PC-9 (cell line): ENCODE measurements at places on chromosomes 7 and 10. TPM values are rescaled to one million over a fixed set of nuclear protein-coding genes. Genes with fewer than 3 reads are reported as not detected.
A peak's percentile ranks its signal among the peaks of the same experiment; 100 is the strongest.

GRCh38 chr10:71156436-71156835 lies 55.9 kb upstream of the UNC5B start:
- DNase-seq = no peak

DNA sequence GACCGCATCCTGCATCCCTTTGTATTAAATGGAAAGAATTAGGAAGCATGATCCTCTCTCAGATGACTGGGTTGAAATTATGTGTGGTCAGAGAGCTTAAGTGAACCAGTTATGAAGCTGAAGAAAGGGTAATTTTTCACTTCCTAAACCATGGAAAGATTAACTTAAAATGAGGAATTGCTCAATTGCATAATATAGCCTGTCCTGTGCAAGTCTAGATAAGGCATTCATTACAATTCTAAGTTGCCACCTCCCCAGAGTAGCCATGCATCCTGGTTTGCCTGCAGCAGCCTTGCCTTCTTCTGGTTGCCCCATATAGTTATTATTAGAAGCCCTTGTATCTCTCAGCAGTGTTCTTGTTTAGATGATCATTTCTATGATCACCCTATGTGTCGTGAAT lies 45.3 kb downstream of the STARD3NL start:
- no peak for DNase-seq

- no peak for DNase-seq
These were observed 3.5 kb downstream of the RASSF4 start for GRCh38 chr10:44962870-44963738.

- no peak for DNase-seq
These were observed 901.8 kb upstream of the ZWINT start for GRCh38 chr10:57262892-57263291.

DNA sequence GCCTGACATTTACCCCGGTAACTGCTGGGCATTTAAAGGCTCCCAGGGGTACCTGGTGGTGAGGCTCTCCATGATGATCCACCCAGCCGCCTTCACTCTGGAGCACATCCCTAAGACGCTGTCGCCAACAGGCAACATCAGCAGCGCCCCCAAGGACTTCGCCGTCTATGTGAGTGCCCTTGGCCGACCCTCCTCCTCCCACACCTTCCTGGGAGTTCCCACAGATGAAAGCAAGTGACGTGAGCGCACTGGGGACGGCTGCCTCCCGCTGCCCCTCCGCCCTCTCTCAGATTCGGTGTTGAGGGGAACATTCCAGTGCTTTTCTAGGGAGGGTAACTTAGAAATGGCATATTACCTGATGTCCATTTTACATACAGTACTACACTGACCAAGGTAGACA lies 7.0 kb upstream of the GET4 start:
- DNase-seq = no peak

- no peak for DNase-seq
These were observed 33.8 kb downstream of the NOLC1 start for GRCh38 chr10:102185811-102186527.

GRCh38 chr10:49173201-49173772 lies 14.9 kb downstream of the TMEM273 start:
- no peak for DNase-seq

DNA sequence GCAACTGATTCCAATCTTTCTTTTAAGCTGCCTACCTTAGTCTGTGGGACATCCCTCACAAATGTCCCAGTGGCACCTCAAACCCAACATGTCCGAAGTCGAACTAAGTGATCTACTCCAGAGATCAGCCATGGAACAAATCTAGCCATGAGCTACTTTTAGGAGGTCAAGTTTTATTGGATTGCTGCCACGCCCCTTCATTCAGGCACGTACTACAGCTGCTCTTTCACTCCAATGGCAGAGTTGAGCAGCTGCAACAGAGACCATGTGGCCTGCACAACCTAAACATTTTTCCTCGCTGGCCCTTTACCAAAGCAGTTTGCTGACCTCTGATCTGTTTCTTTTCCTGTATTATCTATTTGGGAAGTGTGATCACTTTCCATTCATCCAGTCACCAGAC lies 192.4 kb upstream of the CDCA7L start:
- no peak for DNase-seq

Gene DNAH11
- not detected in 2 replicates for total RNA-seq

DNA sequence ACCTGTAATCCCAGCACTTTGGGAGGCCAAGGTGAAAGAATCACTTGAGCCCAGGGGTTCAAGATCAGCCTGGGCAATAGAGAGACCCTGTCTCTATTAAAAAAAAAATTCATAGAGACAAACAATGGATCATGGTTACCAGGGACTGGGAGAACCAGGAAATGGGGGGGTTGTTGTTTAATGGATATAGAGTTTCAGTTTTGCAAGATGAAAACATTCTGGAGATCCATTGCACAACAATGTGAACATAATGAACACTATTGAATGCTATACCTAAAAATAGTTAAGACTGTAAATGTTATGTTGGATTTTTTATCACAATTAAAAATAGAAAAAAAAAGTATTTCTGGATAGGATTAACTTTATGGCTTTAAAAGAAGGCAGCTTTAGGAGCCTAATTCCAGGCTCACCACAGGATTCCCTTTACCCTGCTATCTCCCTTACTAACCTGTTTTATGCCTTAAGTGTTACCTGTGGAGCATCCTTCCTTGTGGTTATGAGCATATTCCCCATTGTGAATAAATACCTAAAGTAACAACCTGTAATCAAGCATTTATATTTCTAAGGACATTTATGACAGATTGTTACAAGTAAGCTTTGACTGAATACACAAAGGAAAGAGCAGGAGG lies 45.1 kb upstream of the SGCE start:
- no peak for DNase-seq

- no peak for DNase-seq
These were observed 29.1 kb upstream of the LBX1 start for GRCh38 chr10:101258179-101258885.

DNA sequence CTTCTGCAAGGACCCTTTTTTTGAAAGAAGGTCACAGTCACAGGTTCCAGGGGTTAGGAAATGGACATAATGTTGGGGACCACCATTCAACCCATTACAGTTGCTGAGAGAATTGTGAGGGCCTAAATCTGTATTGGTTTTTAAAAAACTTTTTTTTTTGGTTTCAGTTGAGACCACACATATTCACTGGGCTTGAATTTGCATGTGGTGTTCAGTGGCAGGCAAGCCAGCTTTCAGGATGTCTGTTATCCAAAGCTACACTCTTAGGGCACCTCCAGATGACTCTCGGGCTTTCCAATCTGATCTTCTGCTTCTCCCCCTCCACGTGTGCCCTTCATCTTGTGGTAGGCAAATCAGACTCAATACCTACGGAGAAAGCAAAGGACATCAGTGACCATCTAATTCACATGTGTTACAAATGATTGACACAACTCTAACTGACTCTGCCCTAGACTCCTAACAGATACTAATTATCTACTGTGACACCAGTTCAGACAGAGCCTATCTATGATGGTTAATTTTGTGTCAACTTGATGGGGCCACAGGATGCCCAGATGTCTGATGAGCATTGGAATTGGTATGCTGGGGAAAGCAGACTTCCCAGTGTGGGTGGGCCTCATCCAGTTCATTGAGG lies 93.3 kb upstream of the ELMO1 start:
- DNase-seq = no peak

- no peak for DNase-seq
These were observed 108.3 kb upstream of the DPP6 start for GRCh38 chr7:153943861-153944260.

Gene ACADSB
- 7.3 and 12.8 TPM in 2 replicates for total RNA-seq

Gene SLK
- total RNA-seq = 24.0 and 30.4 TPM in 2 replicates

Gene RBP4
- 0.57 TPM in 1 of 2 replicates, not detected in the other for total RNA-seq

- DNase-seq = no peak
These were observed 52.5 kb upstream of the NRP1 start for GRCh38 chr10:33386926-33387325.

GRCh38 chr7:55132890-55133551 lies 114.2 kb downstream of the EGFR start:
- peak; percentile 98 for DNase-seq

Gene GPR85
- 0.30 and 0.65 TPM in 2 replicates for total RNA-seq

Gene PRSS37
- total RNA-seq = not detected in 2 replicates

GRCh38 chr7:43584195-43584586 lies 1.3 kb downstream of the STK17A start:
- peak; percentile 89 for DNase-seq

- DNase-seq = no peak
These were observed 10.5 kb downstream of the CRCP start for GRCh38 chr7:66125052-66125694.

DNA sequence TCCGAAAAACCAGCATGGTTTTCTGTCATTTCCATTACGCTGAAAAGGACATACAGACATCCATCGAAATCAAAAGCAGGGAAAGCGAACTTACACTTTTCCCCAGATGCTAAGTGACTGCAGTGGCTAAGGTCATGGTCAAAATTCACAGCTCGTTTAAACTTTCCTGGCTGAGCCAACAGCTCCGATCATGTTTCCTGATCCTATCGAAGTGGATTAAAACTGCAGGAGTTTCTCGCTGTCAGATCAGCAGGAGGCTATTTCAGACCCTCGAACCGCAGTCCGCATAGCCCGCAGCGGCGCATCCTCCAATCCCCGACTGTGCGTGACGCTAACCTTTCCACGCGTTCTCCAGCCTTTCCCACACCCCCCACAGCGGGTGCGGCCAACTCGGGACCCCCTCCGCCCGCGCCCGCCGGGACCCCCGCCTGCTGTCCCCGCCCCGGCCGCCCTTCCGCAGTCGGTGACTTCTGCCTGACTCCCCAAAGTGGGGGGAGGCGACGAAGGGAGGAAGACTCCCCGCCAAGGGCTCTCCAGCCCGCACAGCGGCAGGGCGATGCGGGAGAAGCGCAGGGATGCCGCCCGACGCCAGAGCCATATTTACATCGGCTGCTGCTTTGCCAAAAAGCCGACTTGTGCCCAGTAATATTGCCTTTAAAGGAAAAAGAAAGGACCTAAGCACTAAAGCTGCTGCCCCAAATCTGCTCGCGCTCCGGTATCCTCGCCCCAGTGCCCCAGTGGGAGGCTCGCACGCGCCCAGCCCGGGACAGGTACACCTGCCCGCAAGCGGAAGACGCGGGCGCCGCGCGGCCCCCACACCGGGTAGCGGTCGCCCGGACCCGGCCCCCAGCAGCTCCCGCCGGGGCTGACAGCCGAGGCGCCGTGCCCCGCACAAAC lies 1.2 kb downstream of the PIP4K2A start:
- peak; percentile 11 for DNase-seq

Gene HOXA2
- total RNA-seq = 6.1 and 6.5 TPM in 2 replicates

- DNase-seq = no peak
These were observed 148.9 kb downstream of the ITGA8 start for GRCh38 chr10:15570738-15571339.

DNA sequence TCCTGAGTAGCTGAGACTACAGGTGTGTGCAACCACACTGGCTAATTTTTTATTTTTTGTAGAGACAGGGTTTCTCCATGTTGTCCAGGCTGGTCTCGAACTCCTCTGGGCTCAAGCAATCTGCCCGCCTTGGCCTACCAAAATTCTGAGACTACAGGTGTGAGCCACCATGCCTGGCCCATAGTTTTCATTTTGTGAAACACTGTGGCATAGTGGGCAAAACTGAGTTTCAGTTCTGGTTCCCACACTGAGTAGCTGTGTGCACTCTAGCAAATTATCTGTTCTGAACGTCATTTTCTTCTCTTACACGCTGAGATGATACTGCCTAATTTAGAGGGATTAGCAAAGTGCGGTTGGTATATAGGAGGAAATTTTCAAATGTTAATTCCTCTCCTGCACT lies 13.5 kb downstream of the ATP5MK start:
- no peak for DNase-seq

- DNase-seq = no peak
These were observed 74.5 kb downstream of the PRPF18 start for GRCh38 chr10:13661256-13661655.

- DNase-seq = no peak
These were observed 302.3 kb upstream of the AUTS2 start for GRCh38 chr7:69295977-69296376.

Gene GIMAP7
- not detected in 2 replicates for total RNA-seq

- no peak for DNase-seq
These were observed 208.5 kb downstream of the TRIL start for GRCh38 chr7:28749638-28750037.

- DNase-seq = no peak
These were observed 14.8 kb upstream of the FHIP2A start for GRCh38 chr10:114806562-114807391.

Gene MACC1
- 48.4 and 50.8 TPM in 2 replicates for total RNA-seq

DNA sequence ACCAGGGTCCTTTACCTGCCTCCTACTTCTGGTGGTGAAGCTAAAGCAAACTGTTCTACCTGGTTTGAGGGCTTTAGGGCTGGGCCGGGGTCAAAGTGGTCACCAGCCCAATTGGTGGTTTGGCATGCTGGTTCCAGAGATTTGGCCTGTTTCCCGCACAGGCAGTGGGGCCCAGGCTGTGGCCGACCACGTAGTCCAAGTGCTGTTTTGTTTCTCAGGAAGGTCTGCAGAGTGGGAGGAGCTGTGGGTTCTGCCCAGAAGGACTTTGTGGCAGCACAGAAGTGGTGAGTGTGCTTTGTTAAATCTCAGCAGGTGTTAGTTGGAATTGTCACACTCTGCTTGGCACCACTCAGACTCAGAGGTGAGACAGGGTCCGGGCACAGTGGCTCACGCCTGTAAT lies 85.8 kb downstream of the MKX start:
- no peak for DNase-seq

DNA sequence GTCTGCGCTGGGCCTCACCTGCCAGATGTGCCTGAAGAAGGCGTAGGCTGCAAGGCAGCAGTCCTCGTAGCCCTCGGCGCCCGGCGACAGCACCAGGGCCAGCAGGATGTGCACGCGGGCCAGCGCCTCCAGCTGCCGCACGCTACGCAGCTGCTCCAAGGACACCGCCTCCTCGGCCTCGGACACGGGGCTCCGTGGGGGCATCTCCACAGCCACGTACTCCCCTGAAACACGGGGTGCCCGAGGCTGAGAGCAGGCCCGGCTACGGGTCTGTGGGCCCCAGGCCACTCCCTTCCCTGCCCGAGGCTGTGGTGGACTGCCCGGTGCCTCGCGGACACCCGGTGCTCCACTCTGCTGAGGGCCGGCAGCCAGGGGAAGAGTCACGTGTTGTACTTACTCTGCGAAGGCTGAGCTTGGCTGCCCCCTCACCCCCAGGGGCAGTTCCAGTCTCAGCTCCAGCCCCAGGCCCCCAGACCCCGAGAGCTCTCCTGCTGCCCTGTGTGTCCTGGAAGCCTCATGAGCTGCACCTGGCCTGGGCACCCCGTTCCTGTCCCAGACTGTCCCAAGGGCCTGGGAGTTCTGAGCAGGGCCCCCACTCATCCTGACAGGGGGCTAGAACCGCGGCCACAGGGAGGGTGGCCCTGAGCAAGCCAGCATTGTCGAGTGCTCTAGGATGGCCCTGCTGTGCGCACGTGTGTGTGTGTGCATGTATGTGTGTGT lies 62.8 kb downstream of the CFAP46 start:
- DNase-seq = no peak
